ENCODE measurements at places on chromosomes 13 and 19. TPM values are rescaled to one million over a fixed set of nuclear protein-coding genes. Genes with fewer than 3 reads are reported as not detected.

HMG20B gene
- 88.5 TPM for total RNA-seq

SERP2 gene
- total RNA-seq, result 1.6 TPM

GZMM gene
- total RNA-seq, result not detected

LHFPL6 gene
- 82.9 TPM for total RNA-seq

PSG6 gene
- total RNA-seq, result not detected

KLK3 gene
- total RNA-seq, result not detected

IGFL1 gene
- total RNA-seq, result not detected

SIRT2 gene
- total RNA-seq, result 57.2 TPM

MIA gene
- not detected for total RNA-seq

PPAN gene
- 44.7 TPM for total RNA-seq

MAST1 gene
- total RNA-seq, result 0.32 TPM

LRG1 gene
- 1.3 TPM for total RNA-seq

TPT1 gene
- 2,682 TPM for total RNA-seq

PVR gene
- total RNA-seq, result 71.6 TPM

RINL gene
- total RNA-seq, result 2.3 TPM

SPIB gene
- total RNA-seq, result not detected

ANKLE1 gene
- not detected for total RNA-seq

VAV1 gene
- not detected for total RNA-seq

CARS2 gene
- 54.2 TPM for total RNA-seq

LRRC63 gene
- total RNA-seq, result not detected

SSC5D gene
- total RNA-seq, result 7.0 TPM

WTIP gene
- total RNA-seq, result 21.8 TPM

ZNF541 gene
- 1.1 TPM for total RNA-seq

ITM2B gene
- total RNA-seq, result 414 TPM

ZNF555 gene
- 4.2 TPM for total RNA-seq

ZNF726 gene
- 0.54 TPM for total RNA-seq

CCNA1 gene
- total RNA-seq, result 7.5 TPM

GFY gene
- total RNA-seq, result not detected

MISP gene
- not detected for total RNA-seq

KCNJ14 gene
- 0.36 TPM for total RNA-seq

TICAM1 gene
- total RNA-seq, result 2.9 TPM

CYP2A6 gene
- total RNA-seq, result not detected

SIAH3 gene
- total RNA-seq, result not detected

CADM4 gene
- 0.36 TPM for total RNA-seq

NTN5 gene
- not detected for total RNA-seq

B3GNT3 gene
- not detected for total RNA-seq

SLC25A41 gene
- total RNA-seq, result not detected

KIR2DL4 gene
- not detected for total RNA-seq

SMIM44 gene
- not detected for total RNA-seq

CLEC11A gene
- total RNA-seq, result 169 TPM

PRR19 gene
- total RNA-seq, result not detected

FRY gene
- total RNA-seq, result 1.5 TPM

HSPB6 gene
- 11.5 TPM for total RNA-seq

SLC10A2 gene
- total RNA-seq, result not detected

KIR3DL2 gene
- total RNA-seq, result not detected

PPP5C gene
- 74.6 TPM for total RNA-seq

PNMA8A gene
- total RNA-seq, result 1.5 TPM

UBAC2 gene
- total RNA-seq, result 35.9 TPM

CCDC70 gene
- total RNA-seq, result not detected

PEX11G gene
- total RNA-seq, result 3.7 TPM

KLK2 gene
- not detected for total RNA-seq

IFNL1 gene
- not detected for total RNA-seq

Data from cardiac atrium fibroblast (primary cell).